ENCODE measurements at places on chromosomes 6 and 20.
A peak's percentile ranks its signal among the peaks of the same experiment; 100 is the strongest.

GRCh38 chr6:10690651-10691445 lies 3.6 kb downstream of the C6orf52 start:
- no peak for DNase-seq

GRCh38 chr20:3312940-3313682 lies 74.1 kb upstream of the SLC4A11 start:
- DNase-seq = no peak

DNA sequence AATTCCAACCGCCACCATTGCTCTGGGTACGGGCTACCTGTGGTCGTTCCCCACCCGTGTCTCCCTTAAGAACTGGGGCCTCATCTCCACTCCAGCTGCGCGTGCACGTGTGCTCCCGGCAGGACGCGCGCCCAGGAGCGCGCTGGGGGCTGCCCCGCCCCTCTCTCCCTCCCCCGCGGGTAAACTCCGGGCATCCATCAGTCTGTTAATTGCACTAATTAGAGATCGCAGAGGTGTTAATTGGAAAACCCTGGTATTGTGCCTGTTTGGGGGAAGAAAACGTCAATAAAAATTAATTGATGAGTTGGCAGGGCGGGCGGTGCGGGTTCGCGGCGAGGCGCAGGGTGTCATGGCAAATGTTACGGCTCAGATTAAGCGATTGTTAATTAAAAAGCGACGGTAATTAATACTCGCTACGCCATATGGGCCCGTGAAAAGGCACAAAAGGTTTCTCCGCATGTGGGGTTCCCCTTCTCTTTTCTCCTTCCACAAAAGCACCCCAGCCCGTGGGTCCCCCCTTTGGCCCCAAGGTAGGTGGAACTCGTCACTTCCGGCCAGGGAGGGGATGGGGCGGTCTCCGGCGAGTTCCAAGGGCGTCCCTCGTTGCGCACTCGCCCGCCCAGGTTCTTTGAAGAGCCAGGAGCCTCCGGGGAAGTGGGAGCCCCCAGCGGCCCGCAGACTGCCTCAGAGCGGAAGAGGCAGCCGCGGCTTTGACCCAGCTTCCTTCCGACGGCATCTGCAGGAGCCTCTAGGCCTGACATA lies 14.4 kb downstream of the FOXP4 start:
- DNase-seq = peak; percentile 81

- no peak for DNase-seq
Observed at GRCh38 chr6:91911945-91912344, 1325.1 kb upstream of the MAP3K7 start.

- no peak for DNase-seq
Observed at GRCh38 chr6:21109391-21110178, 484.0 kb upstream of the SOX4 start.

- DNase-seq = no peak
Observed at GRCh38 chr6:30651143-30651542, 4.2 kb downstream of the C6orf136 start.

DNA sequence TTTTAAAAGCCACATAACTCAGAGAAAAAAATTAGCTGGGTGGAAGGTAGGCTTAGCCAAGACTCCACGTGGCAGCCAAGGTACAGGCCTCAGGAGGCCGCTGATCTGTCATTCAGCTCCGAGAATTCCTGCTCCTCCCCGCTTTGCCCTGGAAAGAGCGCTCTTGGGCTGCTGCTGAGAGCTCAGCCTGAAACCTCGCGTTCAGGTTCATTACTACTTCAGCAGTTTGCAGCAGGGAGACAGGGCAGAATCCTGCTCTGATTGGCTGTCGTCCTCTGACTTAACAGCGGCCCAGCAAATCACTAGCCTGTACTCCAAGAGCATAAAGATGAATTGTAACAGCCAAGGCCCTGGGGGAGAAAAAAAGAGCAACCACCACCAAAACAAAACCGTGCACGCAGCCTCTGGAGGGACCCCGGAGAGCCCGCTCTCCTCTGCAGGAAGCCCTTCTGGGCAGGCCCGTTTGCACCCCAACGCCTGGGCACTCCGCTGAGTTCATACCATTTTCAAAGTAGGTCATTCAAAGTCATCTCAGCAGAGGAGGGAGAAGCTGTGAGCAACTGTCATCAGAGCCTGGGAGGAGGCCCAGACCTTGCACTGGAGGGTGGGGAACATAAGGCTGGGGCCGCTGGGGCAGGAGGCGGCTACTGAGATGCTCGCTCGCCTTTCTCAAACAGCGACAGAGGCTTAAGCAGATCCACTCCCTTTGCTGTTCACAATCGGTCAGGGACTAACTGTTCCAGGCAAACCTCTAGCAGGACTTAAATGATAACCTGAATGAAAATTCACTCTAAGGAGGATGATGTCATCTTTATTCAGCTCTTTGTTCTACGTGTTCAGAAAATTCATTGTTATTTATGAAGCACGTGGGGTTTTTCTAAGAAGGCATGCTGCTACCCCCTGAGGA lies 42.3 kb upstream of the ATXN1 start:
- DNase-seq = no peak

- DNase-seq = peak; percentile 89
Observed at GRCh38 chr20:34302723-34303533, at the start of gene AHCY. Gene AHCY, minus strand, starts transcription at chr20:34303355. Its CDS starts 85 bp downstream, at chr20:34303270.

DNA sequence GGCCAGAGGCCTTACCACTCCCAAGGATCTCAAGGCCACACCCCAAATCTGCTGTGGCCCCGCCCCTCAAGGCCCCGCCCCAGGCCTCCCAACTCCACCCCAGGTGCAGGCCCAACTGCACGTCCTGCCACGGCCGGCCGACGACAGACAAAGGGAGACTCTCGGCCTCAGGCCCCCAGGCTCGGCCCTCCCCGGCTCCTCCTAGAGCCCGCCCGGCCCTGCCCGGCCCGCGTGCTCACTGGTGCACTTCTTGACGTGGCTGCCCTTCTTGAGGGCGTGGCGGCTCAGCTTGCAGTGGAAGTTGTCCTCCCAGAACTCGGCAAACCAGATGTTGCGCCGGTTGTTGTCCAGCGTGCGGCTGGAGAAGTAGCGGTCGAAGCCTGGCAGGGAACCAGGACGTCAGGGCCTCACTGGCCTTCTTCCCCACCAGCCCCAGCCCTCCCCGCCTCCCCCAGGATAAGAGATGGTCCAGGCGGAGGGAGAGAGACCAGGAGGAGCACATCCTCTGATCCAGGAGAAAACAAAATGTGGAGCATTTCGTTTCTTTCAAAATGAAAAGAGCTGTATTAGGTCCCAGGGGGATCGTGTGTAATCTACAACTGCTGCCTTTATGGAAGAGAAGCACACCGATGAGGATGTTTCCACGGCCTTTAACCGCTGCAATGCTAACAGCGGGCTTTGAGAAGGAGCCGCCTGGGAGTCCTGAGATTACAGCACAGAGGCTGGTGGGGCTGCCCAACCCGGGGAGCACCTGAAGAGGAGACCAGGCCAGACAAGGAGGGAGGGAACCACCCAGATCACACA lies 89.4 kb downstream of the GRM4 start:
- DNase-seq = no peak

DNA sequence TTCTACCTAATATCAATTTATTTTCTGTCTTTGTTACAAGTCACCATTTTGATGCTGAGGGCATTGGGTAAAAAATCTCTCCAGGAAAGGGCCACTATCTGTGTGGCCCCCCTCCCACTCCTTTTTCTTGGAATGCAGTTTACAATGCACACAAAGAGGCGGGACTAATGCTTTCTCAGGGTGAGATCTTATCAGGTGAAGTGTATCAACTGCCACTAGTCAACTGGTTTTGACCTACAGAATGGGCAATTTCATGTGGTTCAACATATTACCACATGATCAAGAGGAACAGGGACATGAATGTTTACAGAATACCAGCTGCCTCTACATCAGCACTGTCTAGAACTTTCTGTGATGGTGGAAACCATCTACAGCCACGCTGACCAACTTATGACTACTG lies 3.7 kb downstream of the RRBP1 start:
- DNase-seq = peak; percentile 37
